ENCODE measurements at places on chromosomes 4 and X. TPM values are rescaled to one million over a fixed set of nuclear protein-coding genes. Genes with fewer than 3 reads are reported as not detected.

DNA sequence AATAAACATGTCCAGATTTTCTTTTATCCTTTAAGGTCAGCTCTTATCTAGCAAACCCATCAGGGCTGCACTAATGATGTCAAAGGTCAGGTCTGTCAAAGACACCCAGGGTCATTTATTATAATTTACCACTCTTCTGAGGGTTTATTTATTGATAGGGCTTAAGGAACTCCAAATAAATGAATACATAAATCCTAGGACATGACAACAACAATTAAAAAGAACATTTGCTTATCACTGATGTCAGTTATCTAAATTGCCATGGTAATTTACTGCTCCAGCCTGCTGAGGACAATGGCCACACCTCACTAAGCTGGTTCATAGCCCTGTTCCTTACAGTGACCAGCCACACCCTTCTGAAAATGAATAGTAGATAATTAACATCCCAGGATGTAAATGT, 317.1 kb downstream of the UNC5C start:
- no peaks in the 10 kb centered on the region for H3K27me3 ChIP-seq
- no peak for DNase-seq
- no peak overlapping the region for H3K4me3 ChIP-seq
- no peak overlapping the region for H3K27ac ChIP-seq

- peaks cover 2% of the 10 kb centered on the region for H3K27me3 ChIP-seq
- DNase-seq, result no peak
- peak overlapping the region; percentile 93 for H3K27ac ChIP-seq
- peaks cover 21% of the 10 kb centered on the region for H3K36me3 ChIP-seq
- peaks cover 24% of the 10 kb centered on the region for H3K4me1 ChIP-seq
Measured at GRCh38 chr4:39528061-39528465, 824 bp upstream of the UGDH start.

- no peak overlapping the region for H3K27ac ChIP-seq
- H3K36me3 ChIP-seq, result peaks cover 7% of the 10 kb centered on the region
- H3K4me1 ChIP-seq, result no peaks in the 10 kb centered on the region
- peaks cover 3% of the 10 kb centered on the region for H3K27me3 ChIP-seq
- no peak overlapping the region for H3K4me3 ChIP-seq
- no peak for DNase-seq
Measured at GRCh38 chr4:81214144-81214880, 710 bp downstream of the PRKG2 start.

DNA sequence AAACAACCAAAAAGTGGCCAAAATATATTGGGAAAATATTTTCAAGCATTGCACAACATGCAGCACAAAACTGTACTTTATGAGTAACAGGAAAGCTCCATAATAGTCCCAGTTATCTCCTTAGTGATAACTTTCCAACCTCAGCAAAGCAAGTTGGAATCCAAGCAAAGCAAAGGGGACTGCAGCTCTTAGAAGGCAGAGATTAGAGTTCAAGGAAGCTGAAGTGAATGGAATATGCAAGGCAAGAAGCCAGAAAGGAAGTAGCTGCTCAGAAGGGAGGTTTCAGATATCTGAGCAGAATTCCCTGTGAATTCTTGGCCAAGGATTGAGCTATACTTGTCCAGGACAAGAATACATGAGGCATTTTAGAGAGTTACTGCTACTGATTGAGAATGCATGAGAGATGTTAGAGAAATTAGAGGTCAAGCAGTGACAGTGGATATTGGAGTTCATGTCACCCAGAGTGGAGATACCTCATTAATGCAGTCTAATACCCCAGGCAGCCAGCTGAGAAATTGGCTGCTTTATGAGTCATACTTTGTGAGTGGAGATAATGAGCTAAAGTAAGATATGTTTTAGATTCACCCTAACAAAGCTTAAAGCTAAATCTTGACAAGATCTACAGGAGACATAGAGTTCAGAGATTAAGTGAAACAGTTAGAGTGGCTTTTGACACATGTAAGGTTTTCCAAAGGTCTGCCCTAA, 102.8 kb downstream of the INPP4B start:
- H3K4me3 ChIP-seq, result no peak overlapping the region
- no peaks in the 10 kb centered on the region for H3K4me1 ChIP-seq
- no peak overlapping the region for H3K27ac ChIP-seq
- H3K36me3 ChIP-seq, result no peaks in the 10 kb centered on the region

GRCh38 chr4:56786955-56787354, 34.5 kb downstream of the SPINK2 start:
- H3K27me3 ChIP-seq, result no peaks in the 10 kb centered on the region
- DNase-seq, result no peak
- no peaks in the 10 kb centered on the region for H3K36me3 ChIP-seq
- no peaks in the 10 kb centered on the region for H3K4me1 ChIP-seq
- no peak overlapping the region for H3K27ac ChIP-seq
- no peak overlapping the region for H3K4me3 ChIP-seq

DNA sequence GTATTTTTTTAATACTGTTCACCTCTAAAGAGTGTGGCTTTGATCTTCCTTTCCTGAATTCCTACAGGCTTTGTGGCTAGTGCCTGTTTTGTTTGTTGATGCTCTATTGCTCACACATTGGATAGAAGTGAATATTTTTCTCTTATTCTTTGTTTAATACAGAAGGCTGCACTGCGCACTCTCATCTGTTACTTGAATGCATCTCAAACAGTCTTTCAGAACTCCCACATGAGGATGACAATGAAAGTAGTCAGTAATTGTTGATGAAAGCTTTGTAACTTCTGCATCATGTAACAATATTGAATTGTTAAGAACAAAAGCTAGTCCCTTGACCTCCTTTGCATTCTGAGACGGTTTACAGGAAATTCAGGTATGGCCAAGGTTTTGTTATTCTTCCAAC, 29.1 kb upstream of the GALNT7 start:
- no peak overlapping the region for H3K4me3 ChIP-seq
- no peaks in the 10 kb centered on the region for H3K4me1 ChIP-seq
- DNase-seq, result no peak

GRCh38 chr4:7168106-7168505, 24.2 kb upstream of the SORCS2 start:
- H3K4me3 ChIP-seq, result no peak overlapping the region
- peak overlapping the region; percentile 60 for H3K27ac ChIP-seq
- no peak for DNase-seq
- peaks cover 6% of the 10 kb centered on the region for H3K27me3 ChIP-seq
- no peaks in the 10 kb centered on the region for H3K36me3 ChIP-seq
- H3K4me1 ChIP-seq, result peaks cover 36% of the 10 kb centered on the region

- H3K4me3 ChIP-seq, result no peak overlapping the region
- peak overlapping the region; percentile 83 for H3K27ac ChIP-seq
- peaks cover 15% of the 10 kb centered on the region for H3K4me1 ChIP-seq
Measured at GRCh38 chr4:101528526-101528925, 181.2 kb upstream of the PPP3CA start.

GRCh38 chr4:26896636-26897035, 36.0 kb downstream of the STIM2 start:
- no peak for DNase-seq
- H3K4me3 ChIP-seq, result no peak overlapping the region
- peak overlapping the region; percentile 83 for H3K27ac ChIP-seq
- H3K4me1 ChIP-seq, result peaks cover 78% of the 10 kb centered on the region
- no peaks in the 10 kb centered on the region for H3K27me3 ChIP-seq

DNA sequence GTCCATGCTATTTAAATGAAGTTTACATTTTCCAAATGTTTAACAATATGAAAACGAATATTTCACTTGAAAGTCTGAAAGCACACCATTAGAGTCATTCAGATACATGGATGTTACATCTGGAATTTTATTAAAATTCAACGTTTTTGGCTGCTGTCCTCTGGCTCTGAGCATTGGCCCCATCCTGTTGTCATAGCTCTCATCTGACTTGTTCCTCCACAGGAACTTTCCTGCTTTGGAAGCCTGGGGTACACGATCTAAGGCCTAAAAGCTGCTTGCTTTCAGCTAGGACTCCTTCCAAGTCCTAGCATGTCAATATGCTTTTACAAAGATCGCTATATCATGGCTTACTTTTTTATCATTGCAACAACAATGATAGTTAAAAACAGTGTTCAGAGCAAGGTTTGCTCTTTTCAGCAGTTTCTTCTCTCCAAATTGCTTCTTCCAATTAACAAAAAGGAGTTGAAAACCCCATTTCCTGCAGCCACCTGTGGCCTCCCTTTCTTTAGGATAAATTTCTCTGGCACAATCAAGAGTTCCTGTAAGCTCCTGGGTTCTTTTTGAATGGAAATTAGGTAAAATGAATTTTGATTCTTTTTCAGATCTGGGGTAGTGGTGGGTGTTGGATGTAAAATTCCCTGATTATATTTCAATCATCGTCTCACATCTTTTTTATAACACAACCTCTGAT, 413.4 kb upstream of the AGA start:
- H3K27me3 ChIP-seq, result peaks cover 3% of the 10 kb centered on the region
- no peak overlapping the region for H3K27ac ChIP-seq
- DNase-seq, result no peak
- no peaks in the 10 kb centered on the region for H3K4me1 ChIP-seq
- H3K4me3 ChIP-seq, result no peak overlapping the region

GRCh38 chr4:5260121-5260520, 208.8 kb downstream of the STK32B start:
- no peak overlapping the region for H3K27ac ChIP-seq
- no peaks in the 10 kb centered on the region for H3K27me3 ChIP-seq
- no peak for DNase-seq
- no peaks in the 10 kb centered on the region for H3K36me3 ChIP-seq

DNA sequence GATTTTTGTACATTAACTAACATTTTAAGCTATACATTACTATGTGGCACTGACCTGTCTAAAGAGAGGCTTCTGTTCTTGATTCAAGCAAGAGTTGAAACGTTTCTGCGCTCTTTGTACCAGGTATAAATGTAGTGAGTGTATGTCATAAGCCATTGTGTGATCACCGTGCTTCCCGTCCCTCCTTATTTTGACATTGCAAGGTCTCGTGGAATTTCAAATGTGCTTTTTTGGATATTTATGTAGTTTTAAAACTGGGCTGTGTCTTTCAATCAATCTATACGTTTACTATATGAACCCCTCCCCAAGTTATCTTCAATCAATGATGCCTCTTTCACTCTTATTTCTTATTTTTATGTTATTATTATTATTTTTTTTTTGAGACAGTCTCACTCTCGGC, at the start of gene KLHL15:
Gene KLHL15, minus strand, starts transcription at position 101 of the 400 bp plus-strand sequence. CDS start 20,493 bp downstream, outside the sequence.
- peak within 1 kb of the TSS; percentile 86 for H3K4me3 ChIP-seq
- no peak for DNase-seq
- peaks cover 13% of the 10 kb centered on the region for H3K4me1 ChIP-seq

DNA sequence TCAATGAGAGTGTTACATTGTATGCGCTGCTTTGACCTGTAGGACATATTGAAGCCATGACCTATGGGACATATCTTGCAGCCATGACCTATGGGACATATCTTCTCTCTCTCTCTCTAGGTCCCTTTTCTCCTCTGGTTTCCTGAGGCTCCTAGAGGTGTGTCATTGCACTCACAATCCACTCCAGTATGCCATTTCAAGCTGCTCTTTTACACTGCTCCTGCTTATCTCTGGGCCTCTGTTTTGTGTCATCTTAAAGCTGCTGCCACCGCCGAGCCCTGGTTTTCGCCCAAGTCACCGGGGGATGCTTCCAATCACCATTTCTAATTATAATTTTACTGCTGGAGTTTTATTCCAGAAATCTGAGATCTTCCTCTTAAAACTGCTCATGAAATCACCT, 336.1 kb downstream of the GALNTL6 start:
- no peaks in the 10 kb centered on the region for H3K36me3 ChIP-seq
- no peaks in the 10 kb centered on the region for H3K27me3 ChIP-seq
- H3K27ac ChIP-seq, result no peak overlapping the region
- H3K4me1 ChIP-seq, result no peaks in the 10 kb centered on the region
- DNase-seq, result no peak

DNA sequence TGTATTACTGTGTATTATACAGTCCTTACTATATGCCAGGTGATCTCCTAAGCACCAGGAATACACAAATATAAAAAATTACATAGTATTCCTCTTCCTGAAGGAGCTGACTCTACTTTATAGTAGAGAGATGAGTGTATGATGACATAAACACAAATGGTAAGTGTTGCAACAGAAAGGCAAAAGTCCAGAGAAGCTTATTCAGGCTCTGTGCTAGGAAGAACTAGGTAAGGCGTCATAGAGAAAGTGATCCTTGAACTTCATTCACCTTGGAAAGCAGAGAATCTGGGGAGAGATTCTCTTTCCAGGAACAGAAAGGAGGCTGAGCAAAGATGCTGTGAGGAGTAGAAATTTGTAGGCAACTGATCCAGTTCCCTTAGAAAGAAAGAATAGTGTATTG, 115.0 kb upstream of the KCNIP4 start:
- no peaks in the 10 kb centered on the region for H3K4me1 ChIP-seq
- DNase-seq, result no peak
- no peaks in the 10 kb centered on the region for H3K36me3 ChIP-seq
- no peak overlapping the region for H3K27ac ChIP-seq

DNA sequence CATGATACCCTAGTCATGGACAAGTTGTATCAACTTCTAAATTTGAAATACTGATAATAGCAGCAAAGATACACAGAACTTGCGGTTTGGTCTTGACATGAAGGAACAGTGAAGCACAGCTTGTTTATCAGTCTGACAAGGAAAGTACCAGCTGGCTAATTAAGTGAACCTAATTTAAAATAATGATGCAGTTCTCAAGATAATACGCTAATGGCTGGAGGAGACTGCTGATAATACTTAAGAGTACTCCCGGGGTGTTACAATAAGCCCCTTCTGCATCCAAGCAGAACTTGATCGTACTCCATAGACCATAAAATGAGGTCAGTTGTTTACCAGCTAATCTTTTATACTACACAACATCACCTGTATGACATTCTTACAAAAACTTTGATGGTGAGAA, 697.5 kb downstream of the FSTL5 start:
- no peak overlapping the region for H3K27ac ChIP-seq
- no peaks in the 10 kb centered on the region for H3K4me1 ChIP-seq
- H3K27me3 ChIP-seq, result peaks cover 2% of the 10 kb centered on the region
- H3K36me3 ChIP-seq, result no peaks in the 10 kb centered on the region
- no peak overlapping the region for H3K4me3 ChIP-seq

DNA sequence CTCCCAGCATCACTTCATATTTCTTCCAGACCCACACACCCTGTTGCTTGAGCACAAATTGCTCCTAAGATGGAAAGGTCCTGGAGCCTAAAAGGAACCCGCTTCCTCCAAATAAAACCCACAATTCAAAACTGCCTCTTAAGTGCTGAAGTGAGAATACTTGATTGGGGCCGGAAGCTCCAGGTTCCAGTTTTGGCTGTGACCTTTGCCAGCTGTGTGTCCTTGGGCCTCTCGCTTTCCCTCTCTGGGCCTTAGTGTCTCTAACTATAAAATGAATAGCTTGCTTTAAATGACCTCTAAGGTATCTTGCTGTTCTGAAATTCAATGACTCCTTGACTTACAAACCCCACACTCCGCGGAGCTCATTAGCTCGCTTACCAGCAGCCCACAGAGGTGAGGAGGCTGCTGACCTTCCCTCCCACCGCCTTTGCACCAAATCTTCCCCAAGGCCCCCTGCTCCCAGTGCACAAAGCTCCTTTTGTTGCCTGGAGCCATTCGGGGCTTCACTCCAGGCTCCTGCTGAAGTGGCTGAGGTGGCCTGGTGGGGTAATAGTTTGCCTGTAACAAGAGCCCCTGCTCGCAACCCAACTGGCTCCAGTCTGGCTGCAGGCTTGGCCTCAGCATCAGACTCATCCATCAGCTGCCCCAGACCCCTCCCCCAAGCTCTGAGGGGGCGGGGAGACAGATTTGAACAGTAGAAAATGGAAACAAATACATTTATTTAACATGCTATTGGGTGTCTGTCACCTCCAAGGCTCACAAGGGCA, 21.8 kb downstream of the STARD8 start:
- H3K27ac ChIP-seq, result no peak overlapping the region
- H3K4me3 ChIP-seq, result no peak overlapping the region
- H3K27me3 ChIP-seq, result peaks cover 4% of the 10 kb centered on the region
- no peak for DNase-seq
- no peaks in the 10 kb centered on the region for H3K4me1 ChIP-seq

The DMRTC1 gene
- polyA plus RNA-seq, result not detected

The CCKAR gene
- polyA plus RNA-seq, result not detected

The RAB33A gene
- polyA plus RNA-seq, result 15.1 TPM

The HTN3 gene
- polyA plus RNA-seq, result not detected

Data from immature natural killer cell (primary cell).